ENCODE measurements at places on chromosomes 6 and 20.

DNA sequence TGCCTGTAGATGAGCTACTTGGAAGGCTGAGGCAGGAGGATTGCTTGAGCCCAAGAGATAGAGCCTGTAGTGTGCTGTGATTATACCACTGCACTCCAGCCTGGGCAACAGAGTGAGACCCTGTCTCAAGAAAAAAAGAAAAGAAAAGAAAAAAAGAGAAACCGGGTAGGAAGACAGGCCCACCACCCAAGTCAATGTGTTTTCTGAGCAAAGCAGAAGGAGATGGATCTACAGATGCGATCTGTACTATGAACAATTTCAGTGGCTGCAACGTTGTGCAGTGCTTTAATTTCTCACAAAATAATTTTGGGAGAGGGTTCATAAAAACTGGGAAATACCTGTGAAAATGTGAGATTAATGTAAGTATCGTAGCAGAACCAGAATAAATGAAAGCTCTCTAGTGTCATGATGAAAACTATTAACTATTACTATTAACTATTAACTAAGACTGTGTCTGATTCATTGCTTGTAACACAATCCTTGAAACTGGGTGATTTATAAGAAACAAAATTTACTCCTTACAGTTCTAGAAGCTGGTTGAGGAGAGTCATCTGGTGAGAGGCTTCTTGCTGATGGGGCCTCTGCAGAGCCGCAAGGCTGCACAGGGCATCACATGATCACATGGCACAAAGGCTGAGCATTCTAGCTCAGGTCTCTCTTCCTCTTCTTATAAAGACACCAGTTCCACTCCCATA is 233.1 kb upstream of the ZNF217 start:
- no peak for DNase-seq

DNA sequence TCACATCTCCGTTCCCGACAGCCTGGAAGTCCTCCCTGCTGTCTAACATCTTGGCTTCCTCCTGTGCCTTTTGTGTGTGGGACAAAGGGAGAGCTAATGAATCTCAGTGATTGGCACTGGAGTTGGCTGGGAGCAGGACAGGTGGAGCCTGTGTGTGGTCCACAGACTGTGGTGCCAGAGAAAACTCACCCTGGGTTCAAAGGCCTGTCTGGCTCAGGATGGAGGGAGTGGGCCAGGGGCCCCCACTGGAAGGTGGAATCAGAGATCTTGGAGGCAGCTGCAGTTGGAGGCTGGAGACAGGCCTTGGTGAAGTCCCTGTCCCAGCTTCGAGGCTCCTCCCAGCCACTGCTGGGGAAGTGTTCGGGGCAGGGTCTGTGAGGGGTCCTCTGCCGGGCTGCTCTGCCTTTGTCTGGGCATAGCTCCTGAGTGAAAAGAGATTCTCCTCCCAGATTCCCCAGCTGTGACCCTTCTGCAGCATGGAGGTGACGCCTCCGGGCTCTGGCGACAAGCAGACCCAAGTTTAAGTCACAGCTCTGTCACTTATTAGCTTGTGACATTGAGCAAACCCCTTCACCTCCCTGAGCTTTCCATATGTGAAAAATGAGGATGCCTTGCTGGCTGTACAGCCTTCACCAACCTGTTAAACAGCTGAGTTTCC is 13.9 kb upstream of the ITPR3 start:
- DNase-seq = no peak

DNA sequence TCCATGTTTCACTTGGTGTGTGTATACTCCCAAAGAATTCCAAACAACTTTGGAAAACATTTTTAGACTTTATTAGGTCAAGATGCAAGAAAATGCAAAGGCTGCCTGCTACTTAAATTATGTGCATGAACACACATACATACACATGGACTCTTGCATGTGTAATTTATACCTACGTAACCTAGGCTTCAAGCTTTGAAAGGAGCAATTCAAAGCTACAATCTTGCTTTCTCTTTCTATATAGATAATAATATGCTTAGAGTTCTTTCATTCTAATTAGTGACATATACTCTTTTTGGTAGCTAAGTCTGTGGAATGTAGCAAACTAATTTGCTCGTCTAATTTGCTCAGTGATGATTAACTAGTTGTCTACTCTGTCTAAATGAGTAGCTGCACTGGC is 146.5 kb downstream of the EPHA7 start:
- no peak for DNase-seq

- peak; percentile 31 for DNase-seq
These were observed 49.7 kb upstream of the BHLHE23 start for GRCh38 chr20:63056236-63057170.

DNA sequence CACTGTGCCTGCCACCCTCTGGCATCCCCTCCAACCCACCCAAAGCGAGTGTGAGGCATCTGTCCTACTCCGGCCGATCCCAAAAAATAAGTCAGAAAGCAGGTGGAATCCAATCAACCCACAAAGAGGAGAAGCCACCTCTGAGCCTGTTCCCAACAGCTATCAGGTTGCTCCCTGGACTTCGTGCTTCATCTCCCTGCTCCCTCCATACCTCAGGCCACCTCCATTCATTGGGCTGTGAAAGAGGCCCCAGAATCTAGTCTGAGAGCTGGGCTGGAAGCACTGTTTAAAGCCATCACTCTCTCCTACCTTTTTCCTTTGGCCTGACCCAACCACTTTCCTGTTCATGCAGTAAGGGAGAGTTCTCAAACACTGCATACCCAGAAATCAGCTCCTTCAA is 106.1 kb downstream of the ZMYND8 start:
- DNase-seq = no peak

GRCh38 chr6:118889163-118889562 is 4.8 kb upstream of the ASF1A start:
- DNase-seq = no peak

GRCh38 chr20:9402141-9402540 is 112.2 kb upstream of the LAMP5 start:
- no peak for DNase-seq

- no peak for DNase-seq
These were observed 34.9 kb downstream of the SLC22A23 start for GRCh38 chr6:3421791-3422434.

DNA sequence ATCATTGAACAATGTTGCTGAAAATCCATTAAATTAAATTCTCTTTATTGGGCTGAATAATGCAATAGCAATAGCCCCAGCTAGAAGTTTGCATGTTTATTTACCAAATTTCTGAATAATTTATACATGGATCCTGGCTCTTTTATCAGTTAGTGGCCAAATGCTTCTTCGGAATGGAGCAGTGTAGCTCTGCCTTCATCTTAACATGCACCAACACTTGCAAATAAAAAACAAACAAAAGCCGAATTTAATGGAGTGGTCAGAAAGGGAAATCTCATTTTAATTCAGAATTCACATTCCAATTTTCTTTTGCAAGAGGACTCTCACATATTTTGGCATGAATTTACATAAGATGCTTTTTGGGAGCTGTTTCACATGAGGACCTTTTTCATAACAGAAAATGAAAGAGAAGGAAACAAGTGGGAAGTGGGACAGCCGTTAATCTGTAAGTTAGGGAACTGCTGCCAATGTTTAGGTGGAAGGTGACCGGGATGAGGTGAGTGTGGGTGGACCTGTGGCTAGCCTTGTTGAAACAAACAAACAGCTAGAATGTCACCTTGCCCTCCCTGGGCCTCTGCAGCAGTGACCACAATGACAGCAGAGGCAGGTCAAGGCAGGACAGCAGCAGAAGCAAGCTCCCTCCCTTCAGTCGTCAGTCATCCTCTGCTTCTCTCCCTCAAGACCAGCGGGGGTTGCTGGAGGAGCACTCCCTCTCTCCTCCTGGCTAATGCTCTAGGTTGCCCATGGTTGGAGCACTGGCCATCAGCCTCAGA is 73.2 kb downstream of the INSM1 start:
- no peak for DNase-seq

DNA sequence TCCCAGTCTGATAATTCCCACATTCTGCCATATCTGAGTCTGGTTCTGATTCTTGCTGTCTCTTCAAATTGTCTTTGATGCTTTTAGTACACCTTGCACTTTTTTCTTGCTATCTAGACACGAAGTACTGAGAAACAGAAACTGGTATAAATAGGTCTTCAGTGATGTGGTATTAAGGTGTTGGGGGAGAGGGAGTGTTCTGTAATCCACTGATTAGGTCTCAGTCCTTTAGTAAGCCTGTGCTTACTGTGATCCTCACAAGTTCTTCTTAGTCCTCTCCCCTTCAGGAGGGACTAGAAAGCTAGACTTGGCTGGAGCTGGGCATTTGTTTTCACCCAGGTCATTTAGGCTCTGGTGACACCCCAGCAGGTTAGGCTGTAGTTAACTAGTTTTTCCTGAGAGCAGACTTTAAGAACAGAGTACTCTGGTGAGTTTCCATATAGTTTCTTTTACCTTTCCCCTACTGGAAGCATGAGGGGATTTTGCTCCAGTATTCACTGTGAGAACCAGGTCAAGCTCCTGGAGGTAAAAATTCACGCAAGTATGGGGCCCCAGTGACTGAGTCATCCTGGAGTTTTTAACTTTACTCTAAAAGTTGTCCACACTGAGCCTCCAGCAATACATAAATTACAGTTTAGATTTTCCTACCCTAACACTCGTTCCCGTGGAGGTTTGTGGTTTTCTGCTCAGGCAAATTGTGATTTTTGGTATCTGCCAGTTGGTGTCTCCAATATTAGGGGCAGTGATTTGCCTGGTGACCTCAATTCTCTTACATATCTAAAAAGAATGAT is 154.6 kb downstream of the CDKAL1 start:
- no peak for DNase-seq

DNA sequence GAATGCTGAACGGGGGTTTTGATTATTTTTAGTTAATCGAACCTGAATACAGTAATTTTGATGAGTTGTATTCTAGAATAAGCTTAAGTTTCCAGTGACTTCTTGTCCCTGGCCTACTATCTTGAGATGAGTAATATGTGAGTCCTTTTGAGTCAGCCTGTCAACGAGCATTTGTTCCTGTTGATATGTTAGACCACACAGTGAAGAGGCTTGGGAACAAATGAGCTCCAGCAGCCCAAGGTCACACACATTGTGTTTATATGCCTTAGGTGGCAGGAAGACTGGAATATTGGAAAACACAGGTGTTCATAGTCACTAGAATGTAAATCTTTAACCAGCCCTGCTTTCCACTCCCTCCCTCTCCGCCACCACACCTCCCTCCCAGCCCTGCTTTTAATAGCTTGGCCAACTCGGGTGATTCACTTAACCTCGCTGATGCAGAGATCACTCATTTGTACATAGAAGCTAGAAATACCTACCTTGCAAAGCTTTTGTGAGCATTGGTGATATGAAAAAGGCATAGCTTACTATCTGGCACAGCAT is 9.1 kb downstream of the SMPDL3A start:
- DNase-seq = no peak

- no peak for DNase-seq
These were observed 32.3 kb downstream of the CNKSR3 start for GRCh38 chr6:154478021-154478700.

- DNase-seq = no peak
These were observed 109.9 kb upstream of the SUPT3H start for GRCh38 chr6:45487645-45488044.

DNA sequence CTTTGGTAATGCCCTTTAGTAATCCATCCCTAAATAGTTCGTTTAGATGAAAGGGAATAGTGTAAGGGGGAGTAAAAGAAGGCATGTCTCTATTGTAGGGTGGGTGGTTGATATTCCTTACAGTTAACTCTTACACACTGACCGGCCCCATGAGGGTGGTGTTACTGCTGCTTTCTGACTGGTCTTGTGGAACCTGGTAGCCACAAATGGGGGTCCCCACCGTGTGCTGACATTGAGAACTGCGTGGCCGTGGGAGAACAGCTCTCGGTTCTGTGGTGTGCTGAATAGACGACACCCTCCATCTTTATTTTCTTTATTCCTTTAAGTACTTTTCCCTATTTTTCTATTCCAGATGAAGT is 19.3 kb downstream of the MRAP2 start:
- no peak for DNase-seq

- no peak for DNase-seq
These were observed 41.3 kb upstream of the BEND3 start for GRCh38 chr6:107156617-107157016.

DNA sequence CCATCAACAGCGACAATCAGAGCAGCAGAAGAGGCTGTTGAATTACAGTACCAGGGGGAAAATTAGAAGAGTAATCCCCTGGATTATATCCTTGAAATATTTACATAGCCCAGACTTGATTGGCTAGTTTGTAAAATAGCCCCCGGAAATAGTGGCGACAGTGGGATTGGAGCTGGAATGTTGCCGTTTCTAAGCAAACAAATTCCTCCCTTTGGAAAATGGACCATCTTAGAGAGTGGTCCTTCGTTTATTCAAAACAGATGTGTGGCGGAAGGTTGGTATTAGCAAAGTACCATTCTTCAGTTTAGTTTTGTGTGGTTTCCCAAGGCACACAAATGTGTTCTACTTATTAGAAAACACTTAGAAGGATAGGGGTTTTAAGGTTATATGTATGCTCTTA is 4.5 kb upstream of the EPB41L2 start:
- DNase-seq = no peak

Data from stimulated activated CD4-positive, alpha-beta T cell treated with anti-CD3 and anti-CD28 coated beads, TNF-alpha, amount 100 ng/mL, for 1 hour (primary cell).